RPMI7951 (cell line): ENCODE measurements at places on chromosomes 6 and 20.

DNA sequence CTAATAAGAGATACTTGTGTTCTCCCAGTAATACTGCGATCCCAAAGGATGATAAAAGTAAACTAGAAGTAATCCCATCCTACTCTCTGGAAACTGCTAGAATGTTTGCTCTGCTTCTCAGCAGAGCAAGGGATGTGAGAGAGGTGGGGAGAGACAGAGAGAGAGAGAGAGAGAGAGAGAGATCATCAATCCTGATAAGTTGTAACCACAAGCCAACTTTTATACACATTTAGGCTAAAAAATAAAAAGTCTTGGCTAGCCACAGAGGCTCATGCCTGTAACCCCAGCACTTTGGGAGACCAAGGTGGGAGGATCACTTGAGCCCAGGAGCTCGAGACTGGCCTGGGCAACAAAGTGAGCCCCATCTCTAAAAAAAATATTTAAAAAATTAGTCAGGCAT lies 16.0 kb upstream of the TRIM38 start:
- DNase-seq = no peak

GRCh38 chr6:83303426-83303825 lies 110.3 kb downstream of the RWDD2A start:
- DNase-seq = no peak

DNA sequence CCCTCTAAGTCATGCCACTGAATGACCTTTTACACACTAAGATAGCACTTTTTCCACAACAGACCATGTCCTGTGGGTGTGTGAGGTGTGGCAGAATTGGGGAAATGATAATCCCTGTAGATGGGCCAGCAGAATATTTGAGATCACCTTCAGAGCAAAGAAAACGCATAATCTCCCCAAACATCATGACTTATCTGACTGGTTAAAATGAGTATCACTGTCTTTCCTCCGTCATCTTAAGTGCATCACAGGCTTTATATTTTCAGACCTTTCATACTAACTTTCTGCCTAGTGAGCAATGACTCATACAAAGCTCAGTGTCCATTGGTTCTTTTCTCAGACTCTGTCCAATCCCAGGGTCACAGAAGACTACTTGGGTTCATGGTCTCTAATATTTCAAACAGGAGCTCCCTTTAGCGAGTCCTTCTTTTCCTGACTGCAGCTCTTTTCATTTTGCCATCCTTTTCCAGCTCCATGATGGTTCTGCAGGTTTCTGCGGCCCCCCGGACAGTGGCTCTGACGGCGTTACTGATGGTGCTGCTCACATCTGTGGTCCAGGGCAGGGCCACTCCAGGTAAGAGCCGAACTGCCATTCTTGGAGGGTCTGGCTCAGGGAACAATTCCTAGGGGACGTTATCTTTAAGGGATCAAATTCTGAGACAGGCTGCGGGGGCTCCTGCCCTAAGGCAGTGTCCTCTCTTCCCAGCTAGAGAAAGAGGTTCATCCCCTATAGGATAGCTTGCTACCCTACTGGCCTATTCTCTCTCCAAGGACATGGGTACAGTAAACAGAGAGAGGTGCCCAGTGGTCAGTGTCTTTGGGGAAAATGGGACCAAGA lies at the start of gene HLA-DPB1:
Gene HLA-DPB1 (plus strand): TSS at position 423 of the 838 bp plus-strand sequence. CDS start 52 bp downstream, at position 475.
- peak; percentile 79 for DNase-seq

DNA sequence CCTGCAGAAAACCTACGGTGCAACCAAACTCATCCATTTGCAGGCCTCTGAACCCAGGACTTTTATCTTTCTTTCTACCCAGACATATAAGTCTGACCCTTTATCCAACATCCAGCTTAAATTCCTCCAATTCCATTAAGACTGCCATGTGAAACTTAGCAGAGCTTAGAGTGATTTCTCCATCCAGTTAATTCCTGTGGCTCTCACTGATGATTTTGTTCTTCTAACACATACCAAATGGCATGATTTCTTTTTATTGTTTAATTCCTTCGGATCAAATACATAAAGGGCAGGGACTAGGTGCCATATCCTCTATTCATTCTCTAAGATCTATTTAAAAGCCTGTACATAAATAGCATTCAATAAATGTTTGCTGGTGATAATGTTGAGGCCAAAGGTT lies 92.9 kb downstream of the TASP1 start:
- DNase-seq = no peak

DNA sequence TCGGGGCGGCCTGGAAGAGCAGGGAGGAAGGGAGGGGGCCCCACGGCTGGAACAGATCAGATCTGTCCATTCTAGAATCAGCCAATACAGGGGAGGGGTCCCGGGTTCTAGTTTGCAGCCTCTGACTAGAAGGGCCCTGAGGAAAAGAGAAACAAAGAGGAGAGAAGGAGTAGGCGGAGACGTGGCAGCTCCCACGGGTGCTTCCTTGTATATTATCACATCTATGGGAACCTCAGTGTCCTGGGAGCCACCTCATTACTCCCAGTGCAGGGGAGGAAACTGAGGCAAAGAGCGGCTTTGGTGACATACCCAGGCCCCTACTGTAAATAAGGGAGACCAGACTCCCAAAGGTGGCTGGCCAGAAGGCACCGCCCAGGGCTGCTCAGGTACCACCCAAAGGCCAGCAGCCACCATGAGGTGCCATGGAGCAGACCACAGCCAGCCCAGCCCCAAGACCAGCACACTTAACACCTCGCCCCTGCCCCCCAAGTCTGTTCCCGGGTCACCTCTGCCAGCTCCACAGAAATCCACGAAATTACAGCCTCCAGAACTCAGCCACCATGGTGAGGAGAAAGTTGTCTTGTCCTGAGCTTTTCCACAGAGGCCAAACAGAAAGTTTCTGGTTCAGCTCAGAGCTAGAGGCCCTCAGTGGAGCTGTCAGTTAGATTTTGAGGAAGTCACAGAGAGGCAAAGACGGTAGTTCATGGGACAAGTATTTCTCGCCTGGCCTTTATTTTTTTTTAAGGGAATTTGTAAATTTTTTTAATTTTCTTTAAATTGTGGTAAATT lies 2.1 kb downstream of the ZC3H12D start:
- no peak for DNase-seq

DNA sequence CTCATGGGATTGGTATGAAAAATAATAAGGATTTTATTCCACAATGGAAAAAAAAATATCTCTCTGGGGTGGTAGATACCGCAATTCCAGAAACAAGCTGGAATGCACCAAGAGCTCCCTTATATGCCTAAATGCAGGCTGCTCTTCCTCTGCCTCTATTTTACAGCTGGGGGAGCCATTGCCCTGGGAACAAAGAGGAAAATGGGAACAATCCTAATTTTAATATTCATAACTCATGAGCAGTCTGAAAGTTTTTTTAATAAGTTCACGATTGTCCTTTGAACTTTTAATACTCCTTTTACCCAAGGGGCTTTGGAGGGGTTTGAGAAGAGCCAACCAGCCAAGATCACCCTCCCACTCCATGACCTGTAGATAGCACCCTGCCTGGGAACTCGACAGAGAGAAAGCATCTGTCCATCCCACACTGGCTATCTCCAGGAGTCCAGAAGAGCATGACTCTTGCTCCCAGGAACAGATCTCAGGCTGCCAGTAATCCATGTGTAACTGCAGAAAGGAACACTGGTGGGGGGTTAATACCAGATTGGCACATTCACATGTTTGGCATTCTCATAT lies 74.7 kb downstream of the CD83 start:
- DNase-seq = no peak

DNA sequence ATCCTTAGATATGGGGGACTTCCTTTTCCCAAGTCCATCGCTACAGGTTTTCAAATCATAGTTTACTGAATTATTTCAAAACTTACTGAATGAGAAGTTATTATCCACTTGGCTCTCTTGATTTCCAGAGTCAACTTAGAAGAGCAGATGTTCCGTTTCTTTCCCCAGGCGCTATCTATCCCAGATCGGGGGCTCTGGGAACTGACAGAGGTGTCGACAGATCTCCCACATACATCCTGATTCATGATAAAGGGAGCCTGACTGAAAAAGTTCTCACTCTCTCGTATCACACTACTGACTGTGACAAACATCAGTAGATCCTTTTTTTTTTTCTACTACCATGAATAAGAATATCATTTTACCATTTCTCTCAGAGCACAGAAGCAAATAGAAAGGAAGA lies 654.8 kb downstream of the RNF144B start:
- DNase-seq = no peak

- no peak for DNase-seq
These were observed 76.3 kb downstream of the ZMYND8 start for GRCh38 chr20:47280228-47280627.

DNA sequence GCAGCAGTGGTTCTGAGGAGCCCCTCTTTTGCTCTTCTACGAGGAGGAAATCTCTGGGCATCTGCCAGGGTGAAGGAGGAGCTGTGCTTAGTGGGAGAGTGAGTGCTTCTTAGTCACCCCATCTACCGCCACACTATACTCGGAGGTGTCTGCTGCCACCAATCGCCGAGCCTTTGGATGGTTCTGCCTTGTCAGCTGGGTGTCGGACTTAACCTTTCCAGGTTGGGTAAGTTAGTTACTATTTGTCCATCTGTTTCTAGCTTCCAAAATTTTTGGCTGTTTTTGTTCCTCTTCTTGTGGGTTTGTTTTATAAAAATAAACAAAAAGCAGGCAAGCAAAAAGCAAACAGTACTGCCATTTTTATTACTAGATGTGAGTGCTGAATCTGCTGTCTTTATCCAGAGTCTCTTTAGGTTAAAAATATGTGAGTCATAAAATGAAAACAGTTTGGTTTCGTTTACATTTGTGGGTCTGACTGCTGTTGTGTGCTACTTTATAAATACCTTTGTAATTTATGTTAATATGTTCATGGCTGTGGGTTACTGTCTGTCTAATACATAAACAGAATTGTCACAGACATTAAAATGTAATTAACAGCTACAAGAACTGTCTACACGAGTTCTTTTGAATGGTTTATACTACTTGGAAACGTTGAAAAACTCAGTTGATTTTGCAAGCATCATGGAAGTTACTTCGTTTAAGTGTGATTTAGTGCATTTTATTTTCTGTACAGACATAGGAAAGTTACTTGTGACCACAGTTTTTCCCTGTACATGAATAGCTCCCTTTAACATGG lies 89.2 kb downstream of the ARID1B start:
- DNase-seq = peak; percentile 76

- peak; percentile 6 for DNase-seq
These were observed 232.9 kb downstream of the EPM2A start for GRCh38 chr6:145502416-145502815.

DNA sequence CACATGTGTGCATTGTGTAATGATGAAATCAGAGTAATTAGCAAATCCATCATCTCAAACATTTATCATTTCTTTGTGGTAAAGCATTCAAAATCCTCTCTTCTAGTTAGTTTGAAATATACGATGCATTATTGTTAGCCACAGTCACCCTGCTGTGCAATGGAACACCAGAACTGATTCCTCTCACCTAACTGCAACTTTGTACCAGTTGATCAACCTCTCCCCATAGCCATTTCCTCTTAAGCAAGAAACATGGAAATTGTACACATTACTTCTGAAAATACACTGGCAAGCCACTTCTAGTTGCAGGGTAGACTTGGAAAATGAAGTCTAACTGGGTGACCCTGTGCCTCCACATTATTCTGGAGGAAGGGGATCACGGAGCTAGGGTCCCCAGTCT lies 58.1 kb upstream of the ESR1 start:
- no peak for DNase-seq

- DNase-seq = no peak
These were observed 54.6 kb upstream of the UBR2 start for GRCh38 chr6:42509256-42509655.

GRCh38 chr6:25769983-25770382 lies 15.4 kb downstream of the SLC17A4 start:
- peak; percentile 35 for DNase-seq

DNA sequence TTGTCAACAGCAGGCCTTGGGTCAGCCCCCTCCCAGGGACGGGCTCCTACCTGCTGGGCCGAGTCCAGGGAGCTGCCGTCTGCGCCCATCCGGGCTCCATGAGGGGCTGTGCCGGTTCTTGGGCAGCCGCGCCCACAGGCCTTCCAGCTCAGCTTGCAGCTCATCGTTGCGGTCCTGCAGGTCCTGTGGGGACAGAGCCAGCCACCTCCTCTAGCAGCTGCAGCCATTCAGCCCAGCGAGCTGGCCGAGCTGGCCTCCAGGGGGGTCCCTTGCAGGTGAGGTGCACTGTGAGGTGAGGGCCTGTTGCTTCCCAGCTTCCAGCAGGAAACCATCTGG lies 74.4 kb downstream of the GINS1 start:
- no peak for DNase-seq

- DNase-seq = peak; percentile 10
These were observed 343.8 kb downstream of the SYNE1 start for GRCh38 chr6:152293404-152293803.

DNA sequence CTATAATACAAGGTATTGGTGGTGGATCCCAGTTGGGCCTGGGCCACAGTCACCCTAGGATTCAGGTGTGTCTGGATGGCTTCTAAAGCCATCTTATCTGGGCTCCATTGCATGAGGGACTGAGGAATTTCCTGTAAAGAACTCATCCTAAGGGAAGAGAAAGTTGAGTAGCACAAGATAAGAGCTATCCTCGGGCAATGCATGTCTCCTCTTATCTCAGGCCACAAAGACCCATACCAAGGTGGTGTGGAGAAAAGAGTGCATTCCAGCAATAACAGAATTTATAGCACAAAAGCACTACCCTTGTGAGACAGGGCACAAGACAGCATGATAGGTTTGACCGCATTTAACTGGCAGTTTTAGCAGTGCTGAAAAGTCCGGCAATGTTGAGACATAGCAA lies 14.3 kb upstream of the MTRF1L start:
- no peak for DNase-seq

- no peak for DNase-seq
These were observed 90.5 kb upstream of the TBX18 start for GRCh38 chr6:84854811-84855400.

DNA sequence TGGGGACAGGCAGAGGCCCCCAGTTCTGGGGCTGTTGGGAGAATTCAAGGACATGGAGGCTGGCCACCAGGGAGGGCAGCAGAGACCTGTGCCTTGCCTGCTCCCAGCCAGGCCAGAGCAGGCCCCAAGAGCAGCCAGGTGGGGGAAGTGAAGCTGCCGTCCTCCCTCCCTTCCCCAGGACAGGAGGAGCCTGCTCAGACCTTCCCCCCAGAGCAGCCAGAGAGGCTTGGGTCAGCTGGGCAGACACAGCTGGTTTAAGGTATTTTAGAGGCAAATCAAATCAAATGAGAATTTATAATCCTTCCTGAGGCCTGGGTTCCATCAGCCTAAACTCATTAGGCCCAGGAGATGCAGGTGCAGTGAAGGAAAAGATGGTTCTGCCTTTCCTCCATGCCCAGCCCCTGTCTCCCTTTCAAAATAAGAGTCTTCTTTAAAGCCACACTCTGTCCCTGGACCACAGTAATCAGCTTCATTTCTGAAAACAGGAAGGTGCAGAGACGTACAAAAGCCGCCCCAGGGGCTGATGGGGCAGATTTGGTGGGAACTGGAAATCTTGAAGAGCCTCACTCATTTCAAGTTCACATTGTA lies 21.7 kb downstream of the BMP7 start:
- DNase-seq = no peak

GRCh38 chr20:54844346-54844745 lies 369.0 kb downstream of the DOK5 start:
- no peak for DNase-seq

DNA sequence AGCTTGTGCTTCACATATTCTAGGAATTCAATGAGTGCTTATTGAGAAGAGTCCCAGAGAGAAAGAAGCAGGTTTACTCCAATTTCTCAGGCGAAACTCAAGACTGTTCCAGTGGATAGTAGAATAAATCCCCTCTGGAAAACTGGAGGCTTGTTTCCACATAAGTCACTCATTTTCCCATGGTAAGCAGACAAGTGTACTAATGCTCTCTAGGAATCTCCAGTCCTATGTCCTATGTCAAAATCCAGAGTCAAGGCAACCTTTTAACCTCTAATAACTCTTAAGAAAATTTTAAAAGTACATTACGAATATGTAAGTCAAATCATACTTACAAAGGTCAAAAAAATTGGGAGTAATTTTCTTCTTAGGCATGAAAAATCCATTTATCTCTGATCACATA lies 35.2 kb downstream of the SMLR1 start:
- DNase-seq = no peak
